ENCODE measurements at places on chromosomes 1 and 21.

DNA sequence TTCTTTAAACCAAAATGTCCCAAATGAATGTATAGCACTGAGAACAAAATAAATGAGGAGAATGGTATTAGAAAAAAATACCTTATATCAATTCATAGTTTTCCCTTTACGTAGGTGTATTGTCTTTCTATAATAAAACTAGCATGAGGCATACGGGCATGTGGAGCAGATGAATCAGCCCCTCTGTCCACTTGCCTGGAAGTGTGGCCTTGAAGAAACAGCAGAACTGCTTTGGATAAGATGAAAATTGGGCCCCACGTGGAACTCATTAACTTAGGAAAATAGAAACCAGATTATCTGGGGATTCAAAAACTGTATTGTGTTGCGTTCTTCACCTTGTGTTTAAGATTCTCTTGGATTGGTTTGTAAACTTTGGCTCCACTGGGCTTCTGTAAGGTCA is 356.8 kb upstream of the B3GALT2 start:
- no peak for DNase-seq

GRCh38 chr1:242738702-242739645 is 214.5 kb upstream of the PLD5 start:
- DNase-seq, result no peak

DNA sequence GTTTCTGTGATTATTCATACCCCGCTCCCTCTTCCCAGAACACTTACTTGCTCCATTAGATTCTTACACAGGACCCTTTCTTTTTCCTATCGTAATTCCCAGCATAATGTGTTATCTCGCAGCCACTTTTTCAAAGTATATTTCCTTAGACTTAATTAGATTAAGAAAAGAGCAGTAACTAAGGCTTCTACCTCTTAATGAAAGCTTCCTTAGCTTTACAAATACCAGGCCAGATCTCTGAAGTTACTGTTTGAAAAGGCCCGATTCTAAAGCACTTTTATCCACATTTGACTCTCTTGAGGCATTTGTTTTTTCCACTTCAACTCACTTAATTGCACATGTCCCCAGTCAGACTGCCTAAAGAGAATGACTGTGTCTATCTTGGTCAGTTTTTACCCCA is 1264.3 kb upstream of the ADGRL2 start:
- DNase-seq, result no peak

DNA sequence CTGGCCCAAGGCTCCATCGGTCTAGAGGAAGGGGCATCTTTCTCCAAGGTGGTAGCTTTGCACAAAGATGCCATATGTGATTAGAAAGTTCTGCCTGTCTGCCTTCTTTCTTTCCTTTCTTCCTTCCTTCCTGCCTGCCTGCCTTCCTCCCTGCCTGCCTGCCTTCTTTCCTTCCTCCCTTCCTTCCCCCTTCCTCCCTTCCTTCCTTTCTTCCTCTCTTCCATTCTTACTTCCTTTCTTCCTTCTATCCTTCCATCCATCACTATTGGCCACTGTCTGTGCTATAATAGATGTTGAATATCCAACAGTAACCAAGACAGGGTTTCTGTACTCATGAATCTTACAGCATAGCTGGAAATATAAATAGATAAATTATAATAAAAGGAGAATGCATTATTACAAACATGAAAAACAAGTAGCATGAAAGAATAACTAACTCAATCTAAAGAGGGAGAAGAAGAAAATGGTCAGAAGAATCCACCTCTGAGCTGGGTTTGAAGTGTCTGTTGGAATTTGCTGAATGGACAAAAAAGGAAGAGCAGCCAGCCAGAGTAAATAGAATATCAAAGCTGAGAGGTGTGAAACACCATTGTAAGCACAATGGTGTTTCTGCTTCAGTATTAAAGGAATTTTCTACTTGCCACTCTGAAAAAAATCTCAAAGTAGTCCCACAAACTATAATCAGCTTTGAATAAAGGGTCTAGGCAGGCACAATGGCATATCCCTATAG is 250.6 kb upstream of the NR5A2 start:
- no peak for DNase-seq

DNA sequence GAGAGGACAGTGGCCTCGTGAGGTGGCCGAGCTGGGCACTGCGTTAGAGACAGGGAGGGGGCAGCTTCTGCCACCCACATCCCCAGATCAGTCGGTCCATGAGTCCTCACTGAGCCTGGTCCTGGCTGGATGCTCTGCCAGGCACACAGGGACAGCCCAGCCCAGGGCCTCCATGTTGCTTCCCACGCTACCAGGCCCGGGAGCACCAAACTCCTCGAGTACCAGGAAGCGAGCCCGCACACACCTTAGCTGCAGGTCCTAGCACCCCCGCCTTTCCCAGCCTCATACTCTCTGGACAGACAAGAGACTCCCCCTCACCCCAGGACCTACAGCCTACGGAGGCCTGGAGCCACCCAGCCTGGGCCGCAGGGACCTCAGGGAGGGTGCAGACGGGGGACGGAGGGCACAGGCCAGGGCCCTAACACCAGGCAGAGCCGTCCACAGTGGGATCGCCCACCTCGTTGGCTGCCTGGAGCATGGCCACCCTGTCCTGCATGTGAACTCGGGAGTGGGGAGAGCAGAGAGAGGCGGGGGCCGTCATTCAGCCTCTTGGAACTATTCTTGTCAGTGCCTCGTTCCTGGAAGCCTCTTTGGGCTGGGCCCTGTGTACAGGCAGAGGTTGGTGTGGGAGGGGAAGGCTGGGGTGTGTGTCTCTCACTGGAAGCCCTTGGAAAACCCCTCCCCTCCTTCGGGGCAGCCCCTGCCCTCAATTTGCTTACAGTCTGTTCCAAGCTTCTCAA is 90.9 kb upstream of the RUNX3 start:
- no peak for DNase-seq

DNA sequence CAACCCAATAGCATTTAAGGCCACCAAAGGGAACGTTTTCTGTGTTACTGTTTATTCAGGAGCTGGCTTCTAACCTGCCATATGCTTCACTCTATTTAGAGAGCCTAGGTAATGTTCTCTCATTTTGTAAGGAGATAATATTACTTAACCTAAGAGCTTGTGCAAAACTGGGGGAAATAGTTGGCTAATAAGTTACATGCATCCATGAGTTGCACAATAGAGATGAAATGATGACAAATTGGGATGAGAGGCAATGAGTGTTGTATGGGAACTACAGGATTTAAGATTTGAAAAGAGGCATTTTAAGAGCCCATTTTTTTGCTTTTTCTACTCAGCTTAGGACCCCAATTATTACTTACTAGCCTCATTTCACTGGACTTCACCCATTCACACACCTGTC is 151.0 kb downstream of the ST6GALNAC3 start:
- DNase-seq, result no peak

DNA sequence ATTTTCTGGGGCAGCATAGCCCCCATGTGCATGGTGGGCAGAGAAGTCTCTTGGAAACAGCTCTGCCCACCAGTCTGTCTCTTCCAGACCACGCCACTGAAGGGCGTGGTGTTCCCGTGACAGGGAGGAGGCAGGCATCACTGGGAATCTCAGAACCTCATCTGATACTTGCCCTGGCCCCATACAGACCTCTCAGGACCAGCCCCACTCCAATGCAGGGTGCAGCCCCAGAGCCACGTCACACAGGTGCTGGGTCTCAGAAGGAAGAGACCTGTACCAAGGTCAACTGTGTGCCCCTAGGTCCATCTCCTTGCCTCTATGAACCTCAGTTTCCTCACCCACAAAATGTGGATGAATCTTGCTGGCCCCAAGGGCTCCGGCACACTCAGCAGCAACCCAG is 7.3 kb downstream of the RAP1GAP start:
- DNase-seq, result no peak

DNA sequence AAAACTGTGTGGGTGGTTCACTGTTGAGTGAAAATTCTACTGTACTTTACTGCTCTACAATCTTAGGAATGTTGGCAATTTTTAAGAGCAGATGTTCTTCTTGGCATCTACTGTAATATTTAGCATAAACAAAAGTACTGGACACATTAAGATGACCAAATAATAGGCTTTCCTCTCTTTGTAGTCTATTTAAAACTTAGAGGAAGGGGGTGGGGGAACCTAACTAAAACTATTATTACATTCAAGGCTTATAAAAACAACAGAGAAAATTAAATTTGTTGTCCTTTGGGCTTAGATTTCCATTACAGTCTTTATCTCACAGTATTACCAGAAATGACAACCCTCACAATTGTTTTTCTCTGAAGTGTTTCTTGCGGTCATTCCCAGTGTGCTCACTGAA is 181.2 kb downstream of the PLPPR4 start:
- no peak for DNase-seq

GRCh38 chr1:67314696-67315095 is 7.0 kb downstream of the IL12RB2 start:
- DNase-seq, result no peak

DNA sequence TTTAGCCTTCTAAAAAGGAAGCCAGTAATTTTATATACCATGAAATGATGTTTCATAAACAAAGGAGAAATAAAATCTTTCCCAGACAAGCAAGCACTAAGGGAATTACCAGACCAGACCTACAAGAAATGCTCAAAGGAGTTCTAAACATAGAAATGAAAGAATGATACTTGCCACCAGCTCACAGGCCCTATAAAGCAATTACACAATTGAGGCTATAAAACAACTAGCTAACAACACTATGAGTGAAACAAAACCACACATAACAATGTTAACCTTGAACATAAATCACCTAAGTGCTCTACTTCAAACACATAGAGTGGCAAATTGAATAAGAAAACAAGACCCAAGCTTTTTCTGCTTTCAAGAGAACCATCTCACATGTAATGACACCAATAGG is 123.8 kb downstream of the BARHL2 start:
- no peak for DNase-seq

GRCh38 chr1:36175137-36176095 is 19.5 kb downstream of the MAP7D1 start:
- no peak for DNase-seq

DNA sequence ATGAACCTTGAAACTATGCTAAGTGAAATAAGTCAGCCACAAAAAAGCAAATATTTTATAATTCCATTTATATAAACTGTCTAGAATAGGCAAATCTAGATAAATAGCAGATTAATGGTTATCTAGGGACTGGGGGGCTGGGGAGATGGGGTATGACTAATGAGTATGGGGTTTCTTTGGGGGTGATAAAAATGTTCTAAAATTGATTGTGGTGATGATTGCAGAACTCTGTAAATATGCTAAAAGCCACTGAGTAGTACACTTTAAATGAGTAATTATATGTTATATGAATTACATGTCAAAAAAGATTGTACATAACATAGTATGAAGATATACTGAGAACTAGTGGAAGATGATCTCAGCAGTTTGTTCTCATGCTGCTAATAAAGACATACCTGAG is 675.0 kb downstream of the KIF26B start:
- DNase-seq, result no peak

DNA sequence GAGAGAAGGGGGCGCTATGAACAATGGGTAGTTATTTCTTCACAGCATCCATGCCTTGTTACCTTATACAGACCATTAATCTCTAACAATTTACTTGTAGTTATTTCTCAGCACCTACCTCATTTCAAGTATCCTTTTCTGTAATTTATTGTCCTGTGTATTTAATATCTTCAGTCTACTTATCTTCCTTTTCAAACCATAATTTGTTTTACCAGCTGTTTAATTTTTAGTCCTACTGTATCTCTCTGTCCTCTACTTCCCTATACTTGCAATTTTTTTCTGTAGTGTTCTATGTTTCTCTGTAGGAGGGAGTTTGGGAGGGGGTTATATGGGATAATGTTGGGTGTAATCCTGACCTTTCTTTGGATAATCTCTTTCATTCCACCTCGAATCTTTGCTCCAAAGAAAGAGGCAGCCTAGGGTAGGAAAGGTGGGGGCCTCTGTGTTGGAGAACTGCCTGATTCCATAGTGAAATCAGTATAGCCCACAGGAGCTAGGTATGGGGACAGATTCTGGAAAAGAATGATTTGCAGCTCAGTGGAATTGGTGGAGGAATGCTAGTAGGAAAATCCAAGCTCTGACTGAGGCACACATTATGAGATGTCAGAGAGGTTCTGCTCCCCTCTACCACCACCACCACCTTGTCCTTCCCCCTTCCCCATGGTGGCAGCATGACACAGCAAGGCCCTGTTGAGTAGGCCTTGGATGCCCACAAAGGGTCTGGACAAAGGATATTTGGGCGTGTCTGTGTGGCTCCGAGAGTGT is 642 bp downstream of the MLLT11 start:
- DNase-seq, result no peak

All from ureter (tissue), 1 donor.